Placental pericyte (primary cell): ENCODE measurements at places on chromosomes 12 and 14. TPM values are rescaled to one million over a fixed set of nuclear protein-coding genes. Genes with fewer than 3 reads are reported as not detected.

Gene INSM2
- not detected in 2 replicates for total RNA-seq

Gene E2F7
- total RNA-seq = 46.2 and 92.8 TPM in 2 replicates

Gene SLC7A8
- total RNA-seq = 1.1 TPM in 2 replicates

Gene OR4K15
- total RNA-seq = not detected in 2 replicates

Gene SERPINA4
- total RNA-seq = not detected in 2 replicates

Gene KRT4
- 0.14 TPM in 1 of 2 replicates, not detected in the other for total RNA-seq

Gene SMOC1
- total RNA-seq = not detected in 2 replicates
